ENCODE measurements at places on chromosomes 6 and 20.

DNA sequence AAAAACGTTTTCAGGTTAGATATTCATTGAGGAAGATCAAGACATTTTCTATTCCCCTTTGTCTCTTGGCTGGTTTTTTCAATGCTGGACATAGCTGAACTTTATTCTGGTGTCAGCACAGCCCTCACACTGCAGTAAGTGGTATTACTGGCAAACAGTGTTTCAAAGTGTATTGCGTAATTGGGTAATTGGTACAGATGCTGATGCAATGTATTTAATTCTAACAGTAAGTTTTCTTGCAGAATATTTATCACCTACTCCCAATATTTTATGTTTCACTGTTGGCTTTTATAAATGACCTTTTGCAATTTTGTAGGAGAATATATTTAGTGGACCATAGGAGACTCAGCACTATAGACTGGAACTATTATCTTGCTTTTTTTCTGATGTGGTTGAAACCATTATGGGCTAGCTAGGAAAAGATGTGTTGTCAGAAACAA is 287.6 kb upstream of the SOX4 start:
- no peak for DNase-seq

- no peak for DNase-seq
Observed at GRCh38 chr20:34941226-34941625, 14.4 kb downstream of the GSS start.

DNA sequence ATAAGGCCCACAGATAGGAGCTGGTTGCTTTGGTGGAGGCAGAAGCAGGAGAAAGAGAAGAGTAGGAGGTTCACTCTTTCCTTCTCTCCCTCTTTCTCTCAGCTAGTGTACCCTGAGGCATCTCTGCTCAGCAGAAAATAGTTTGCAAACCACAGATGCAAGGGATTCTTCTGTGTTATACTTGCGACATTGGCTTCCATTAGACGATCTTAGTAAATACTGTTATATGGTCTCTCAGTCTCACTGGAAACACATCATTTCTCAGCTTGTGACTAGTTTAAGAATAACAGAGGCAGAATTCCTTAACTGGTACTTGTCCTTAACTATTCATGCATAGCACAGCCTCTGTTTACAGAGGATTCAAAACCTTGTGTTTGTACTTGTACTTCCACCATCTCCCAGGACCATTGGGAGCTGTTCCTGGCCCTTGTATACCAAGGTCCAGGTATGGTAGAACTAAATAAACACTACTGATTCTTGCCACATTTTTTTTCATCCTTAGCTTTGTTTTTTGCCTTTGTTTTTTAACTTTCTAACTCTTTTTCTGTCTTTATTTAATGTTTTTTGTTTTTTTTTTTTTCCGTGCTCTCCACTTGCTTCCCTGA is 218.2 kb downstream of the OTOR start:
- DNase-seq: no peak

GRCh38 chr6:154165478-154165877 is 126.4 kb downstream of the OPRM1 start:
- DNase-seq: no peak

GRCh38 chr6:168903613-168904345 is 349.9 kb downstream of the THBS2 start:
- no peak for DNase-seq

DNA sequence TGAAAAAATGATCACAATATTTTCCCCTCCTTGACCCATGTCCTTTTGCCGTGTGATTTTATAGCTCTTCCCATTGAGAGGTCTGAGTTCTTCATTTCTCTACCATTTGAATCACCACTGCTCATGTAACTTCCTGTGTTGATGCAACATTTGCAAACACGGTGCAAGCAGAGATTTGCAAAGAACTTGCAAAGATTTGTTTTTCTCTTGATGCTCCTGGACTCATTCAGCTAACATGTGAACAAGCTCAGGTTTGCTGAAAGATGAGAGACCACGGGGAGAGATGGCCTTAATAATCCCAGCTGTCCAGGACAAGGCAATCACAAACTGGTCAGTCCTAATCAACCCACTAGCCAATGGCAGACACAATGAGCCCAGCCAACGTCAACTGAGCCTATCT is 8.6 kb downstream of the VNN2 start:
- no peak for DNase-seq

DNA sequence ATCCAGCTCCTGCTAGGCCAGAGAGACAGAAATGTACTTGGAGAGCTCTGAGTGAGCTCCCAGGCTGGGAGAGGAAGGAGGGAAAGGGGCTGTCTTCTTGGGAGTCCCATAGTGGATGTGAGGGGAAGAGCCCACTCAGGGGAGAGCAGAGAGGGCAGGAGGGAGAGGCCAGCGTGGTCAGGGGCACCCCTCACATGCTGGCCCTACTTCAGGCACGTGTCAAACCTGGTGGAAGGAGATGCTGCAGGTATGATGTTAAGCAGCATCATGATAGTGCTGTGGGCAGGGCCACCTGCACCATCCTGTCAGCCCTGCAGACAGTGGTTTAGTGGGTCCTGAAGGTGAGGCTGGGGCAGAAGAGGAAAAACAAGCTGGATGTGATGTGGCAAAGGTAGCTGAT is 265.4 kb upstream of the RNF24 start:
- DNase-seq: no peak

DNA sequence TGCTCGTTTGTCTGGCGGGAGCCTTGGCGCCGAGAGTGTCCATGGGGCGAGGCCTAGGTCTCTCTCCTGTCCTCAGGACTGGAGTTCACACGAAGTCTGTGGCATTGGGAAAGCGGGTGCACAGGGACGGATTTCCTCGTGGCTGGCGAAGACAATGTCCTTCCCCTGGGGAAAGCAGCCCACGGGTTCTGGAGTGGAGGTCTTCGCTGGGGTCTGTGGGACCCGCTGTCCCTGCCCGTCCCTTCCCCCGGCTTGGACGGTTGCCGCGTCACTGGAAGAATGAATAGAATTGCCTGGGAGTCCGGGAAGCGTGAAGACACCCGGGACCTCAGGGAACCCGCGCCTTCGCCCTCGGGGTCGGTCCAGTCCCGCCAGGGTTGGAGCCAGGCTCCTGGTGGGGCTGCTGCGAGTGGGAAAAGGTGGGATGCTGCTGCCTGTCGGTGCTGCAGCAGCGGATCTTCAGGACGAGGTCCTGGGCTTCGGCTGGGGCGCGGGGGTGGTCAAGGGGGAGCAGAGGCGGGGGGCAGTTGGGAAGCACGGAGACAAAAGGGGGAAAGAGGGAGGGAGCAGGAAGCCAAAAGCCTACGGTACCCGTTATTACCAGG is 441.8 kb upstream of the DEFB115 start:
- no peak for DNase-seq

DNA sequence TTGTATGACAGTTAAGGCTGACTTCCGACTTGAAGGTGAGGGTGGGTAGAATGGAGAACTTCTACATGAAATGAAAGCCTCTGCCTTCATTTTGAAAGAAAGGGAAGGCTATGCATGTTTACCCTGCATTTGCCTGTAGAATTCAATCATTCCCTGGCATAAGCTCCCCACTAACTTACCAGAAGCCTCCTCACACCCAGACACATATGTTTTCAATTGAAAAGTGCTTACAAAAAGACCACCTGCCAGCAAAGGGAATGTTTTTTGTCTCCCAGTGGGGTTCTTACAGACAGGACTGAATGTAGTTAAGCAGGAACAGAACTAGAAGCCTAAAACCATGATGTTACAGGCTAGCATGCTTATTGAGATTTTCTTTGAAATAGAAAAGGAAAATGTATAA is 392.1 kb upstream of the HSF2 start:
- no peak for DNase-seq

DNA sequence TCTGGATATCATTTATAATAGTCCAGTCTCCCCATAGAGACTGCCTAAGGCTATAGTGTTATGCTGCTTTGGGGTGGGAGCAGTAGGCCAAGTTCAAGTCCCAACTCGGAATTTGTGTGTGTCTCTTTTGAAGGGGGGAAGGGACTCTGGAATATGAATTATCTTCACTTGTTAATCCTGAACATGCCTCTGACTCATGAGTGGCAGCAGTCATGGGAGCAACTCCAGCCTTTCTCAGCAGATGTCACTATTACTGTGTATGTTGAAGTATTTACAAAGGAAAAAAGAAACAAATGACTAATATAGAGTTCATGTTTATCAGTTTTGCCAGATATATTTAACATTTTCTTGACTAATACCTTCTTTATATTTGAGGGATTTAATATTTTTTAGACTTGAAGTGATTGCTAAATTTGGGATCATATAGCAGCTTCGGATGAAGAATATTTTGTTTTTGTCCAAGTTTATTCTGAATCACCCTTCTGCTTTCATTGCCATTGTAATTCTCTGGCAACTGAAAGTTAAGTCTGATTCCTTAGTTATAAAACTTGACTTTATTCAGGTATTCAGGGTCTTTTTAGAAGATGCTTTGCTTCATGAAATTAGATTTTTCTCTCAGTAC is 23.4 kb downstream of the FAM217A start:
- no peak for DNase-seq

DNA sequence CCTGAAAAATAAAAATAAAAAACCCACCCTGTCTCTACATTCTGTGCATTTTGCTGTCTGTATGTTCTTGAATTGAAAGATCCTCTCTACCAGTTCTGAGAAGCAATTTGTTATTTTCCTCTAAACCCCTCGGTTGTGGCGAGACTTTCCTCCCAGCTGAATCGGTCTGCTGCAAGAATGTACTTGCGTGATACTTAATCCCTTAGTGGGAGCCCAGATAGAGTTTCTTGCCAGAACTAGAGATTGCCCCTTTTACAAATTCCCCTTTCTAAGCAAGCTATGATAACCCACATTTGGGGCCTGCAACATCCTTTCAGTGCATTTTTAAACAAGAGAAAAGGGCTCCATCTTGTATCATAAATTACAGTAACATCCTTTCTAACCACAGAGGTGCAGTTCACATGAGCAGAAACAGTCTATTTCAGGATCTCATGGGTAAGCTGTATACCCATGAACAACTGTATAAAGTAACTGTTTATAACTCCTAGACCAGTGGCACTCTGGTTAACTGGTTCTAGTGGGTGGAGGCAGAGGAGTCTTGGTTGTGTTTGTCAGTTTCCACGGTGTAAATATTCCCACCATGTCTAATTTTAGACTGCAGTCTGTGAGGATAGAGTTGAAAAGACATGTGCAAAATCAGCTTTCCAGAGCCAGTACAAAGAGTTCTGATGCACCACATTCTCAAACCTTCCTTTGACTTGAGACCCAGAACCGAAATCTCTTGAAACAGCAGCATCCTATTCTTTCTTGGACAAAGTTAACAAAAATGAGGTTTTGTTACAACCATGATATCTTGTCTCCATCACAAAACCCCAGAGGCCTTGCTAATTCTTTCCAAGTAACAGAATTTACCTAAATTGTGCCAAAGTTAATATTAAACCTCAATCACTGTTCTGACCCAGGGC is 113.1 kb upstream of the ZNF217 start:
- DNase-seq: no peak

GRCh38 chr6:154504102-154504501 is 6.4 kb downstream of the CNKSR3 start:
- DNase-seq: no peak

DNA sequence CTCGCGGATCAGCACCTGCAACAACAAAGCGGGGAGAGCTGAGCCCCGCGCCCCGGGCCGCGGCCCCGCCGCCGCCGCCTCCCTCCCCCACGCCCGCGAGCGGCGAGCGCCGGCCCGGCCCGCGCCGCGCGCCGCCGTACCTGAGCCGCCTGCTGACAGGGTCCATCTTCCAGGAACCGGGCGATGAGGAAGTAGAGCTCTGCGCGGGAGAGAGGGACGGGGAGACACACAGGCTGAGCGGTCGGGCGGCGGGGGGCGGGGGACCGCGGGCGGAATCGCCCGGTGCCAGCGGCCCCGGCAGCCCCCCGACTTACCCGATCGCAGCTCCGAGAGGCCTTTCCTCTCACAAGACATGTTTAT is 359 bp downstream of the PHIP start:
- no peak for DNase-seq

- no peak for DNase-seq
Observed at GRCh38 chr20:49701916-49702315, 11.8 kb downstream of the B4GALT5 start.

DNA sequence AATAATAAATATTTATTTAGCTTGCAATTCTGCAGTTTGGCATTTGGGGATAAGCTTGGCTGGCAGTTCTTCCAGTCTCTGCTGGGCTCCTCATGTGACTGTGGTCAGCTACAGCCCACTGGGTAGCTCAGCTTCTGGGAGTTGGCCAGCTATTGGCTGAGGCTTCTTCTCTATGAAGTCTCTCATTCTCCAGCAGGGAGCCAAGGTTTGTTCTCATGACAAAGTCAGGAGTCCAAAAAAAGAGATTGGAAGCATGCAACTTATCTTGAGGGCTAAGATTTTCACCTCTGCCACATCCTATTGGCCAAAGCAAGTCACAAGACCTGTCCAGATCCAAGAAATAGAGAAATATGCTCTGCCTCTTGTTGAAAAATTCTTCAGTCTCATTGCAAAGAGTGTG is 94.6 kb downstream of the SNAP25 start:
- no peak for DNase-seq

DNA sequence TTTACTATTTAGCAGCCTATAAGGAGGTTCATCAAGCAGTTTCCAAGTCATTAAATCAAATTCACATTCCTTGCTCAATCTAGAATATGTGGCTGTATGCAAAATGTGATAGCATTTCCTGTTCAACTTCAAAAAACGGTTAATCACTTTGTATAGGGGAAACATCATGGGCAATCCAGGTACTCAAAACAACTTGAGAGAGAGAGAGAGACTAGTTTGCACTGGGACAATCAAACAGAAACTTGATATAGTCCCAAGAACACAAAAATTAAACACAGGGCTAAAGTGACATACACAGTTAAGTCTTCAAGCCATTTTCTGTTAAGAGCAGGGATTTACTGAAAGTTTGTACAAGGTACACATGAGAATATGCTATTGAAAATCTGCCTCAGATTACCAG is 7.4 kb downstream of the CPNE1 start:
- DNase-seq: no peak

- no peak for DNase-seq
Observed at GRCh38 chr6:6225885-6226529, 94.5 kb downstream of the F13A1 start.

GRCh38 chr20:53723621-53724020 is 130.0 kb upstream of the ZNF217 start:
- no peak for DNase-seq

GRCh38 chr6:147855803-147856482 is 347.5 kb downstream of the SAMD5 start:
- no peak for DNase-seq

- DNase-seq: no peak
Observed at GRCh38 chr6:167100241-167100674, 22.6 kb upstream of the CCR6 start.

- no peak for DNase-seq
Observed at GRCh38 chr6:167722634-167723309, 103.9 kb upstream of the AFDN start.

- DNase-seq: no peak
Observed at GRCh38 chr6:99882128-99882702, 111.8 kb downstream of the MCHR2 start.

DNA sequence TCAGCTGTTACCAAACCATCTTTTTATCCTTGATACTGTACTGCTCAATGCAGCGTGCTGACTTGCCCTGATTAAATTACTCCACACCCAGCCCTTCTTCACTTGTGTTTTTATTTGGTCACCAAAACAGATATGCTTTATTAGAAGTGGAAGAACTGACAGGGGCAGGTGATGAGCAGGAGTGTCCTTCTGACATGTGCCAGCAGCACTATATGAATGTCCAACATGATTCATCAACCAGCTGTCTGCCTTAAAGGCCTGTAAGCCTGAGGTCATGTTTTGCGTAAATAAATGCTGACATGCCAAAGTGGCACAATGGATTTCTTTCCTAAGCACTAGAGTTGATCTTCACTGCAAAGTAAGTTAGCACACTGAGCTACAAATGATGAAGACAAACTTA is 15.4 kb downstream of the POPDC3 start:
- no peak for DNase-seq

- DNase-seq: no peak
Observed at GRCh38 chr6:134398453-134398852, 80.5 kb upstream of the SGK1 start.

- no peak for DNase-seq
Observed at GRCh38 chr6:105515054-105515453, 112.2 kb upstream of the PREP start.
